ENCODE measurements at places on chromosomes 12 and 14.

- DNase-seq, result no peak
Measured at GRCh38 chr14:35532783-35533356, 1.1 kb upstream of the INSM2 start.

DNA sequence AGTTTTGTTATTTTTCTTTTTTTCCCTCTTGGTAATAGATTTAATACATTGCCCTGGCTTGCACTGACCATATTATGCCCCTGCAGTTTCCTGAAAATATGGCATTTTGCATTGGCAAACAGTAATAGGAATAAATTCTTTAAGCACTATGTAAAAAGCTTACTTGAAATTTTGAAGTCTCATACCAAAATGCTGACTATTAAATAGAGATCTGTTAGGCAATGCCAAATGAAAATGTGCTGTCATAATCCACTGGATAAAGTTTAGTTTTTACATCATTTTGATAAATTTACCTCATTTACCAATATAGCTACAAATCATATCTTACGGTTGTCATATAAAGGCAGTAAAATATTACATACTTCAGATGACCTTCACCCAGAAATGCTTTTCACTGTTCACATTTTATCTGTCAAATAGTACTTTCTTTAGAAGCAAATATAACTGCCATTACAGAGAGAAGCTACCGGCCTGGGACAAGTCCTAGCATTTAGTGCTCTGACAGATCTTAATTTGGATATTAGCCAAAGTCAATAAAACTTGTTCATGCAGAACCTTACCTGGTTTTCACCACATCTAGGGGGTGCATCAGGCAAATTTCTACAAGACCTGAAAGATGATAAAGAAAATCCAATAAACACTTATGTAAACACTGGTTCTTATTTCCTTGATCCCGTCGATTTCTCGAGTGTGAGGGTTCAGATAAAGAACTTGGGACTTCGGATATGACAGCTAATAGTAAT lies 212.9 kb downstream of the PAX9 start:
- no peak for DNase-seq

GRCh38 chr12:85695097-85695715 lies 141.0 kb downstream of the RASSF9 start:
- no peak for DNase-seq

GRCh38 chr12:85775091-85775490 lies 61.1 kb downstream of the RASSF9 start:
- DNase-seq, result no peak

DNA sequence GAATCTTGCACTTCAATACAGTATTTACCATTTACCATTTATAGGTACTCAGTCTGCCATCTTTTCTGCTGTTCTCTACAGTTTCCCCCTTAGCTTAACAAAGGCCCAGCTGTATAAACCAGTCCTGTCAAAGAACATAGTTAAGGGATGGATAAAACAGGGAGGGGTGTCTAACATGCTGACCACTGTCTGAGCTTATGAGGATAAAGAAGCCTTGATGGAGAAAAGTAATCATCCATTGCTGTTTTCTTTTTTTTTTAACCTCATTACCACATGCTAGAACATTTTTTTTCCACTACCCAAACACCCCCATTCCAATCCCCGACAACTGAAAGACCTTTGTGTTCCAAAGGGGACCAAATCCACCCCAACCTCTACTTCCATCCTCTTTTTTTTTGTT lies 39.9 kb downstream of the SOX5 start:
- DNase-seq, result no peak

- no peak for DNase-seq
Measured at GRCh38 chr12:116125956-116126566, 151.4 kb downstream of the MED13L start.

GRCh38 chr12:31658471-31659086 lies 909 bp upstream of the ETFBKMT start:
- no peak for DNase-seq

DNA sequence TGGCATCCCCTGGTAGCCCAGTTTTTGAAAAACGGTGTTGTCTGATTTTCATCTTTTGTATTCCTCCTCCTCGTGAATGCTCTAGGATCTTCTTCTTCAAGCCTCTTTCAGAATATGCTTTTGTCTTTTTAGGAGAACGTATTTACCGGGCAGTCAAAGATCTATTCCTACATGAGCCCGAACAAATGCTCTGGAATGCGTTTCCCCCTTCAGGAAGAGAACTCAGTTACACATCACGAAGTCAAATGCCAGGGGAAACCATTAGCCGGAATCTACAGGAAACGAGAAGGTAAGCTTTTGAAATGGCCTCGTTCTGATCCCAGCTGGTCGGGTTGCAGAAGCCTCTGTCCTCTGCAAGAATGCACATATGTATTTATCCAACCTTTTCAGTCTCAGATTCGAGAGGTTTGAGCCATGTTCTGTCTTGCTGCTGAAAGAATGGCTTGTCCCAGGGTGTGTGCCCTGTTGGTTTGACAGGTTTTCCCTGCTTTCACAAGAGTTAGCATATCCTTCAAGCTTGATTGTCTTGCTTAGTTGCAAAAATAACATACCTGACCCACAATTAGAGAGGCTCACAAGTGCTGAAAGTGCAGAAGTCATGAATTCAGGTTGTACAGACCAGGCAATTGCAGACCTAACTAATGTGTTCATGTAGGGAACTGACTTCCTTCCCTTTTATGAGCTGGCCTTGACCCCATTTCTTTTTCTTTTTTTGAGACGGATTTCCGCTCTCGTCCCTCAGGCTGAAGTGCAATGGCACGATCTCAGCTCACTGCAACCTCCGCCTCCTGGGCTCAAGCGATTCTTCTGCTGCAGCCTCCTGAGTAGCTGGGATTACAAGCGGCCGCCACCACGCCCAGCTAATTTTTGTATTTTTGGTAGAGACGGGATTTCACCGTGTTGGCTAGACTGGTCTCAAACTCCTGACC lies 6.8 kb downstream of the KMT5A start:
- DNase-seq, result no peak

GRCh38 chr12:52207106-52207505 lies 15.3 kb upstream of the KRT80 start:
- no peak for DNase-seq

GRCh38 chr12:69821456-69822159 lies 3.4 kb upstream of the MYRFL start:
- no peak for DNase-seq

DNA sequence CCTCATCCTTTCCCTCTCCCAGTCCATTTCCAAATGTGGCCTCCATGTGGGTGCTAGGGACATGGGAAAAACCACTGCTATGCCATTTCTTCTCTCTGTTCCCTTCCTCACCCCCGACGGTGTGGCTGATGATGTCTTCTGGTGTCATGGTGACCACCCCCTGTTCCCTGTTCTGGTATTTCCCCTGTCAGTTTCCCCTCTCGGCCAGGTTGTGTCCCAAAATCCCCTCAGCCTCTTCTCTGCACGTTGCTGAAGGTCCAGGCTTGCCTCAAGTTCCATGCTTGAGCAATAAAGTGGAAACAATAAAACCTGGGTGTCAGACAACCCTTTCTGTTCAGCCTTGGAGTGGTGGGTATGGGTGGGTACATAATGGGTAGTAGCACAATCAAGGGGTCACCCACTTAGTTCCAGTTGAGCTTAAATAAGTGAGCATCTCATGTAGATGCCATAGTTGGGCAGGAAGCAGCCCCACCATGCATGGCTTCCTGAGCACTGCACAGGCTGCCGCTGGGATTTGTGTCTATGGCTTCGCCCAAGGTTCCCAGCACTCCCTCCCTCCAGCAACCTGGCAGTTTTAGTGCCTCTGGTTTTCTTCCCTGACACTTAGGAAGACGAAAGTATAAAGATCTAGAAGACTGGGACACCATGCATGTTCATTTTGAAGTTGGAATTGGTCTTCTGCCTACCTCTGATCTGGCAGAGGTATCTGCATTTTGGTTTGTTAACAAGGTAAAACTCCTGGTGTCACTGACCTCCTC lies 8.7 kb upstream of the ITFG2 start:
- no peak for DNase-seq

DNA sequence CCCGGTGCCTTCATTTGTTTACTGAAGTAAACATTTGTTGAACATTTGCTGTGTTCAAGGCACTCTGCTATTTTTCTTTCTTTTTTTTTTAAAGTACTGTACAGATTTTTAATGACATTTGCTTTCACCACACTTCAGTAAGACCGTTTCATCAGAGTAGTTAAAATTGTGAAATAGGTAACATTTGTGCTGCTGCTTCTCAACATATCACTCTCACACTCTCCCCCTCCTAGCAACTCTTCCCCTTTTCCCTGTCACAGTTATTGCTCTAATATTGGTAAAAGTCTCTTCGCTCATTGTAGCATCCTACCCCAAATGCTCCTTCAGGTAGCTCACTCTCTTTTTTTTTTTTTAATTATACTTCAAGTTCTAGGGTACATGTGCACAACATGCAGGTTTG lies 49.6 kb downstream of the SRGAP1 start:
- no peak for DNase-seq

DNA sequence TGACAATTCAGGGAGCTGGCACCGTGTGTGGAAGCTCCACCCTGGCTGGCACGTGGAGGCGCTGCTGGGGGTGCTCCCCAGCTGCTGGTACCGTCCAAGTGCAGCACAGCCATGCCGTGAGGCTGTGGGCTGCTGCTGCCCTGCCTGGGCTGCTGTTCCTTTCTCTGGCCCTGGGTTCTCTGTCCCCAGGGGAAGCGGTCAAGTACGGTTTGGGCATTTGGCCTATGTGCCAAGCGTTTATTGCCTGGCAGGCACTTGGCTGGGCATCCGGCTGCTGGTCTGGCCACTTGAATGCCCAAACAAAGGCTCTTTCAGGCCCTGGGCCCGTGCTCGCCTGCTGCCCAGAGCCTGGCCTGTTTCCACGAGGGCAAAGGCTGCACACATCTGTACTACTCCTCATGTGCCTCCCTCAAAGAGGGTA lies 39.6 kb downstream of the RHOF start:
- DNase-seq, result no peak

DNA sequence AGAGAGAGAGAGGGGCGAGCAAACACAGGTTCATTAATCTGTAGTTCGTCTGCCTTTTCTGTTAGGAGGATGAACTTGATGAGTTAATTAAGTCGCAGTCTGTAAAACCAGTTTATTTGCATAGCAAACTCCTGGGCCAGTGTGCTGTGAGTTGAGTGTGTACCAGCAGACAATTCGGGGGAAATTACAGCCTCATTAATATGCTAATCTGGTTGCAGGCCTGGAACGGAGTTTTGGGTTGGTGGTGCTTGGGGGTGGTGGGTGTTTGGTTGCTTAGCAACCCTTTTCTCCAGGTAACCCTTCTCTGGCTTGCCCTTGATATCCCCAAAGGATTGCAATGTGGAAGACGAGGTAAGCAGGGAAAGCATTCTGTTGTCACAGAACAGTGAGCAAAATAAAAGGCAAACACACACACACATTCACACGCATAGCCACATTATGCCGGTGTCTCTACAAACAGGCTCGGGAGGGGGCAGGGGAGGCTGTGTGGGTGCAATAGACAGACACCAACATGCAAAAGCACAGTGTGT lies 29.2 kb upstream of the LHX5 start:
- DNase-seq, result no peak

GRCh38 chr14:74566174-74567141 lies 45.6 kb downstream of the LTBP2 start:
- no peak for DNase-seq

- no peak for DNase-seq
Measured at GRCh38 chr12:29343022-29343799, 37.8 kb downstream of the ERGIC2 start.

GRCh38 chr12:55718015-55718414 lies 2.2 kb downstream of the BLOC1S1 start:
- DNase-seq, result no peak

DNA sequence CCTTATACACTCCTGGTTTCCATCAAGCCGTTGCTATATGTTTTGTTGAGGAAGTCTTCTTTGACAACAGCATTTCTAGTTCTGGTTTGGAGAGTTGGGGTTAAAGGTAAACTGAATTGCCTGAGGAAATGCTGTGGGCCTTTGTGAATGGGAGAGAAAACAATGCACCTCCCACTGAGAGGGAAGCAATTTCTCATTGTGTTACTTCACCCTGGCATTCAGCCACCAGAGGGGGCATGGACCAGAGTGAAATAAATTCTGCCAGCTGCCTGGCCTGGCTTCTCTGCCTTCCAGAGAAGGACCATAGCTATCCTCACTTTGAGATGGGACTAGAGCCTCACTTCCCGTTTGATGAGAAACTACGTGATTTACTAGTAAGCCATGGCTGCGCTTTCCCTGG lies 475.3 kb downstream of the EGLN3 start:
- DNase-seq, result peak; percentile 63

GRCh38 chr12:68789144-68789878 lies 18.7 kb upstream of the MDM2 start:
- no peak for DNase-seq

DNA sequence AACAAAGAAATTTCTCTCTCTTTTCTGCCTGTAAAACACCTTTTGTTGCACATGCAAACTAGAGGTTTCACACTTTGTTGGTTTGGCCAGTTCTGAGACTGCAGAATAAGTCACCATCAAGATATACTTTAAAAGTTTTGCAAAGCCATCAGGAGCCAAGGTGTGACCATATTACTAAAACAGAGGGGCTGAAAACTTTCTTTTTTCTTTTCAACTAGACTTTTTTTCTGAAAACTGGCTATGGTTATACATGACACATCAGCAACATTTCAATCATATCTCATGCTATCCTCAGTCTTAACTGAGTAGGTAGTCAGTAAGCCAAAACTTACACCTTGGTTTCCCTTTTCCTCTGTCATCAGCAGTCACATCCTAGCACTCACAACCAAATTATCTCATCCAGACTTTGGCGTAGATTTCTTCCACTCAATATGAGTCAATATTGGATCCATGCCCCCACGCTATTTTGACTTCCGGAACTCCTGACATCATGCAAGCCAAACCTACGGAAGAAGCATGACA lies 4.1 kb upstream of the IFNG start:
- DNase-seq, result no peak

- DNase-seq, result no peak
Measured at GRCh38 chr12:22974865-22975264, 349.9 kb downstream of the ETNK1 start.

- DNase-seq, result no peak
Measured at GRCh38 chr12:41344776-41345470, 156.8 kb downstream of the PDZRN4 start.

DNA sequence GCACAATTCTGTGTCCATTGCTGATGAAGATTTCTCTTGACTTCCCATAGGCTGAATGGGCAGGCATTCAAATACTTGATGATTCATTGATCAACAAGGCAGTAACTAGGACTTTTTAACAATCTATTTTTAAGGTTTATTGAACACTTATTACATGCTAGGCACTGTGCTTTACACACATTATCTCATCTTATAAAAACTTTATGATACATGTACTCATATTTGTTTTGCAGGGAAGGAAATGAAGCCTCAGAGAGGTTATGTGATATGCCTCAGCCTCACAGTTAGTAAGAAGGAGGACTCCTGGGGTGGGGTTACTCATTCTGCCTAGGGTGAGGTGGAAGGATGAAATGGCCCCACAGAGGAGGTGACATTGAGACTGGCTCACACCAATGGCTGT lies 12.9 kb upstream of the EMP1 start:
- no peak for DNase-seq

Measured in neural crest cell (in vitro differentiated cells).